ENCODE measurements at places on chromosomes 2 and 18.

DNA sequence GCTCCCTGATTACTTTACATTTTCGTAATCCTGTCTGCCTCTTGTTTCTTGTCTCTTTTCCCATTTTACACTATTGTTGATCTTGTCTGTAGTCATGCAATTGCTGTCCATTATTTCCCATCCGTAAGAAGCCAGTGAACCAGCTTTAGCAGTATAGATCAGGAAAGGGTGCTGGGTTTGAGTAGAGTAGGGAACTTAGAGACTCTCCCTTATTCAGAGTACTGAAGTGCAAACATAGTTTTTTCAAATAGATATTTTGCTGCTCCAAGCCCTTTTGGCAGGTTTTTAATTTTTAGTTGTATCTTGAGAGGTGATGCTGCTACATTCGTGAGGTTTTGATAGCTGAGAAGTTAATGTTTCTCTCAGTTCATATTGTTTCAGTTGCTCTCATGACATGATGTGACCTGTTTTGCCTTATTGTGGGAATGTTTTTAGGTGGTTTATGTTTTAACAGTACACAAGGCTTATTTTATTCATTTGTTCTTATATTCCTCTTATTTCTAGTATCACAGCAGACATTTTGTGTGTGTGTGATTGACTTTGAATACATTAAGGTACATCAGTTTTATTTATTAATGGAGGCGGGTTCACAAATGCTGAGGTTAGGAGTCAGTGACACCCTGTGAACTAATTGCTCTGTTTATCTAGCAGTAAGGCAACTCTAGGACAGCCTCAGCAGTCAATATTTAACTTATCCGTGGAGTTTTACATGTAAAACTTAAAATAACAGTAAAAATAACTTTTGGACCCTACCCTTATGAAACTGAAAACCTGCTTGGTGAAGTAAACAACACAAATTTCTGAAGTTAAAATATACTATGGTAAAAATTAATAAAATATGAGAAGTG is 118.4 kb downstream of the ZNF407 start:
- no peak for DNase-seq

DNA sequence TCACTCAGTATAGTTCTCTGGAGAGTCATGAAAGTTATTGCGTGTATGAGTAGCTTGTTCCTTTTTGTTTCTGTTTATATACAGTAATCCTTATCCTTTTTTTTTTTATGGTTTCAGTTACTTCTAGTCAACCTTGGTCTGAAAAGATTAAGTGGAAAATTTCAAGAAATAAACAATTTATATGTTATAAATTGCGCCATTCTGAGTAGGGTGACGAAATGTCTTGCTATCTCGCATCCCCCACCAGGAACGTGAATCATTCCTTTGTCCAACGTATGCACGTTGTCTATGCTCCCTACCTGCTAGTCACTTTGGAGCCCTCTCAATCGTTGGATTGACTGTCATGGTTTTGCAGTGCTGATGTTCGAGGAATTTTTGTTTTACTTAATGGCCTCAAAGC is 60.4 kb downstream of the FAM117B start:
- no peak for DNase-seq

DNA sequence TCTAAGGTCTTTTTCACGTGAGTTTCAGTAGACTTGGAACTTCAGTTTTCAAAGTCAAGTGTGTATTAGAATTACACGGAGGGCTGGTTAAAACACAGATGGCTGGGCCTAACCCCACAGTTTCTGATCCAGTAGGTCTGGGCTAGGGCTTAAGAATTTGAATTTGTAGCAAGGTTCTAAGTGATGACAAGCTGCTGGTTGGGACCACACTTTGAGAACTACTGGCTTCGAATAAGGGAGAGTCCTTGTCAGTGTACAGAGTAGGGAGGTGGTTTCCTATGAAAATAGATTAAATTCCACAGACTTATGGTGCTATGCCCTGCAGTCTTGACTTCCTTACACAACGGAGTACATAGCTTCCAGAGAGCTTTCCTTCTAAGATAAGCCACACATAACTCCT is 4.5 kb downstream of the RHOB start:
- no peak for DNase-seq

DNA sequence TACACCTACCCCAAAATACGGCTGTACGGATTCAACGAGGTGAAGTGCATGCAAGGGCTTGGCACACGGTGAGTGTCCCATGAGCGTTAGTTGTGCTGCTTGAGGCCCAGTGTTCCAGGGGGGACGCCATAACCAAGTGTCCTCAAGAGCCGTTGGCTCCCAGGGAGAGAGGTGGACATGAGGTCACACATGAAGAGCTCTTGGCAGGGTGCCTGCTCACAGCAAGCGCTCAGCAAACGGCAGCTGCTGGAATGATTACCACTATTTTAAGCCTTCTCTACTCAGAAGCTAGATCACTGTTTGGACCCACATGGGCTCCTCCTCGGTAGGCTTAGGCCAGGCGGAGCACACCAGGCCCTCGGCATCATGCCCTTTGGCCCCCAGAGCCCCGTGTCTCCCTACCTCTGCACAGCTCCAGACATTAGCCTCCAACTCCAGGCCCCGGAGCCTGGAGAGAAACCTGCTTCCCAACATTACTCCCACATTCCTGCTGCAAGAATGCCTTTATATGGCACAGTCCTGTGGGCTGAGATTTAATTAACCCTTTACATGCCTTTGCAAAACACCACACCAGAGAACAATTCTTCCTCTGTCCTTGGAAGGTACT is 68.4 kb upstream of the PPP1CB start:
- DNase-seq, result no peak

DNA sequence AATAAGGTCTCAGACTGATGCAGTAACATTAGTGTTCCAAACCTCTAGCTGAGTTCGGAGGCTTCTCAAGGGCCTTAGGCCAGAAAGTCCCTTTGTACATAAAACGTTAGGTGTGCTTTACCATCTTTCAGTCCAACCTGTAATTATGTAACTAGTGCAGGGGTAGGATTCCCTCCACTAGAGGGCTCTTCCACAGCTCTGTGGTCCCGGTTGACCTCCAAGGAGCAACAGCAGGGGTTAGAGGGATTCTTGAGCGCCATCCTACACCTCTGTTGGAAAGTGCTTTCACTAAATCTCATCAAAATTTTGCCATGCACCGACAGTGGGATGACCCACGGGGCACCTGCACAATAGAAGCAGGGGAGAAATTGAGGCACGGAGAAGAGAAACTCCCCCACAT is 155.8 kb upstream of the LRP1B start:
- DNase-seq, result no peak

DNA sequence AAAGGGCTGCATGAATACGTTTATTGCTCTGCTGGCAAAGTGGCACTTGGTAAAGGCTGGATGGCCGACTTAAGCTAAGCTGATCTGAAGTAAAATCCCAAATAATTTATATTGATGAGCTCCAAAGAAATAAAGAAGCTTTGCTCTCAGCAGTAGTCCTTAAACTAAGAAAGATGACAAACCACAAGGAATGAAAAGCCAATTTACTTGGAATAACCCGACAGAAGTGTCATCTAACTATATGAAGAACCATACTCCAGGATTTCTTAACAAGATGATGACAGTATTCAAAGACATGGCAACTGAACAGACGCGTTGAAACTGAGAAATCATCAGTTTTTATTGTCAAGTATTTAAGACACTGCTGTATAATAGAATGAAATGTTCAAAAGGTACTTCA is 294.1 kb downstream of the PDE11A start:
- DNase-seq, result no peak

DNA sequence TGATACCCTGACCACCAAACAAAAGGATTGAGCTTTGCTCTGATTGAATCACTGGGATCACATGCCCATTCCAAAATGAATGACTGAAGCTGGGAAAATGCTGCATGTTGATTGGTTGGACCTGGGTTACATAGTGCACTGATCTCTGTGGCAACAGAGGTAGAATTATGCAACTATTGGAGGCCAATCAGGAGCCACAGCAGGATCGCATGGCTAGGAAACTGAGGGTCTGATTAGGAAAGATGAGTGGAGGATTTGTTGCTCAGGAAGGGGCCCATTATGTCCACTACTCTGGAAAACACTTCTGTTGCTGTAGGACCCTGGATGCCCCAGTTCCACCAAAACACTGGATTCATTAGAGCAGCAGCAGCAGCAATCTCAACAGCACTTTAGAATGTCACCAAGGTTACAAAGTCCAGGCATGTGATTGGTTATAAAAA is 25.9 kb upstream of the SGPP2 start:
- DNase-seq, result no peak

GRCh38 chr2:63888490-63889402 is 47.0 kb downstream of the UGP2 start:
- DNase-seq, result no peak

DNA sequence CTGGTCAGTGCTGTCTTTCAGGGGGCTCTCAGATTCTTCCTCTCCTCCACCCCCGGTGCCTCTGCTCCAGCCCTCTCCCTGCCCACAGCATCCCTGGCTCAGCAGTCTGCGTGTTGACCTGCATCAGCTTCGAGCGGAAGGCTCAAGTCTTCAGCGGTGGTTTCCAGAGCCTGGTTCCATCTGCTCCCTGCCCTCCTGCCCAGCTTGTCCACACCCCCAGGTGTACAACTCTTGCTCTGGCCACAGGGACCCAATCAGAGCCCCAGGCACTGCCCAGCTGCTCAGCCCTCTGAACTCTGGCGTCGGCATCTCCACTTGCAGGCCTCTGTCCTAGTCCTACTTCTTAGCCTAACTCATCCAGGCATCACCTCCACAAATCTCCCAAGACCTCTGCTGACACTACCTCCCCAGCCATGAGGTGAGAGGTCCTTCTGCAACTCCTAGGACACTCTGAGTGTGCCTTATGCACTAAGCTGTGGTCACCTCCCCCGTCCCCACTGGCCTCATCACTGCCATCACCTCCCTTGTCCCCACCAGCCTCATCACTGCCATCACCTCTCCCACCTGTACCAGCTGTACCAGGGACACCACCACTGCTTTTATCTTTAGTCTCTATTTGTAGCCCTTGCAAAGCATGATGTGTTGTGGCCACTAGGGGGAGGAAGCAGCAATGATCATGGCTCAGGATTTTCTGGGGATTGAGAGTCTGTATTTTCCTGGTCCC is 60.9 kb downstream of the EDAR start:
- peak; percentile 8 for DNase-seq

DNA sequence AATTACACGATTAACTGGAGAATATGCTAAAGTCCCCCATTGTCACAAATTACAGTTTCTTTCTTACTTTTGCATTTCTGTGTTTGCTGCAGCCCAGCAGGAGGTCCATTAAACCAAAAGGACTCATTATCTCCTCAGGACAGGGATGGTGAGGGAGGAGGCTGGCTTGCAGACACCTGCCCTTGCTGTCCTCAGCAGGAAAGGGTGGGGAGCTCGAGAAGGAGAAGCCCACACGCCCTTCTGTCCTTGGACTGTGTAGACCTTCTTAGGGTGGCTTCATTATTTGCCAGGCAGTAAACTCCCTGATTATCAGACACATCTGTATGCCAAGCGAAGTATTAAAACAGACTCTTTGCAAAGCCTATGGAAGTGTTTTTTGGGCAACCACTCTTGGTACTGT is 196.0 kb downstream of the LDLRAD4 start:
- DNase-seq, result no peak

DNA sequence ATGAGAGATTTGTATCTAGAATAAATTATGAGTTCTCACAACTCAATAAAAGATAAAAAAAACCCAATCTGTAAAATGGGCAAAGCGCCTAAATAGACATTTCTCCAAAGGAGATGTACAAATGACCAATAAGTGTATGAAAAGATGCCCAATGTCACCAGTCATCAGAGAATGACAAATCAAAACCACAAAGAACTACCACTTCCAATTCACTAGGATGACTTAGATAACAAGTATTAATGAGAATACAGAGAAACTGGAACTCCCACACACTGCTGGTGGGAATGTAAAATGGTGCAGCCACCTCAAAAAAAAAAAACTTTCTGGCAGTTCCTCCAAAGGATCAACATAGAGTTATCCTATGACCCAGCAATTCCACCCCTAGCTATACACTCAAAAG is 17.4 kb upstream of the COL6A3 start:
- DNase-seq, result peak; percentile 84

DNA sequence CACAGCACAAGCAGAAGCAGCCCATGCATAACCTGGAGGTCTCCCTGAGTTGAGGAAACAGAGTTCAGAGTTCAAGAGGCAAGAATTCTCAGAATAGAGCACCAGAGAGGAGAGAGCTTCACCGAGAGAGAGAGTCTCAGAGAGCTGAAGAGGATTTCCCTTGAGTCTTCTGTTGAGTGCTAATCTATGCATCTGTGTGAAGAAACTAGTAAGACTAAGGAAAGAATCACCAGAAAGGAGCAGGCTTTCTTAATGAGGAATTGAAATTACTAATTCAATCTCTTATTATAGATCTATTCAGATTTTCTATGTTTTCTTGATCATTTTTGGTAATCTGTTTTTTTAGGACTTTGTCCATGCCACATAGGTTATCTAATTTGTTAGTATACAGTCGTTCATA is 89.3 kb upstream of the CTAGE1 start:
- no peak for DNase-seq

- DNase-seq, result no peak
Observed at GRCh38 chr2:146912536-146912935, 932.3 kb upstream of the ACVR2A start.

DNA sequence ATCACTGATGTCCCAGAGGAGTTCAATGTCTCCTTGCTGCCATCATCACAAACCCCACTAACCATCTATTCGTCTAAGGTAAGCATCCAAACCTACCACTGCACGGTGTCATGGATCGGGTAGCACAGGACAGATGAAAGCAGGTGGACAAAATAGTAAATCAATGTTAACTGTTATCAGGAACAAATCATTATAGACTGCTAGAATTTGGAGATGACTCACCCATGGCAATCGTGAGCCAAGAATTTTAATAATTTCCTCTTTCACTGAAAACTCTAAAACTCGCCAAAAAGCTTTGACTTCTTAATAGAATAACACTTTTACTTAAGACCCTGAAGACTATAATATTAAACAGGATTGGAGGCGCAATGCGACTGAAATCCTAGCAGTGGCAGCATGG is 33.7 kb upstream of the BZW1 start:
- DNase-seq, result no peak

DNA sequence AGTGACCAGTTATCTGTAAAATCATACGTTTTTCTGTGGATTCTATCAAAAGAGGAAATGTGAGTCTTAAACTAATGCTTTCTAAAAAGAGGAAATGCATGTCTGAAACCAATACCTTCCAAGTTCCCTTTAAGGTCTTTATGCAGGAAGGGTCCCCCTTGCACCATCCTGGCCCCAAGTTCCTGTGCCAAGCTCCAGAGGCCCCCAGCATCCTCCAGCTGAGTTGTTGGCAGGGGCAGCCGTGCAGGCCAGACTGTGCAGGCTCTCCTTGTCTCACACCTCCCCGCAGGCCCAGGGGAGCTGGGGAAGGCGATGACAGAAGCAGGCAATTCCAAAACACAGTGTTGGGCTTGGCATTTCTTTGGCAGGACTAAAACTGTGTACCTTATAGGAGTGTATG is 39.2 kb downstream of the DPYSL5 start:
- no peak for DNase-seq

DNA sequence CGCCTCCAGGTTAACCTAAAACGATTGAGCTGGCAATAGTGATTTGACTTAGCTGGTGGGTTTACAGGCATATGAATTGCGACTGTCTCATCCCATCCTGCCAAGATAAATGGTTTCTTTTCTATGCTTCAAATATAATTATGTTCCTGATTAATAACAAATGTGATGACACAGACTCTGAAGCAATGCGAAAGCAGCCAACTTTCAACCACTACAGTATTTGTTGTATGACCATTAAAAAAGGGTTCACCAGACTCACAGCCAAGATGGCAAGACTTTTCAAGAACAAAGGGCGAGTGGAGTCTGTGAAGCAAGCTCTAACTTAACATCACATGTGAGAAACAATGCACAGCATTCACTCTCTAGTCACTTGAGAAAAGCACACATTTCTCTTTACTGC is 186.6 kb downstream of the PID1 start:
- peak; percentile 3 for DNase-seq

GRCh38 chr18:50099725-50100407 is 95.1 kb downstream of the MYO5B start:
- no peak for DNase-seq
